Hepatocyte (in vitro differentiated cells): ENCODE measurements at places on chromosomes 11 and 22.

- no peak for DNase-seq
These were observed 19.3 kb downstream of the ZC3H12C start for GRCh38 chr11:110112457-110112856.

GRCh38 chr22:48257685-48258055 lies 1495.2 kb downstream of the TBC1D22A start:
- no peak for DNase-seq

DNA sequence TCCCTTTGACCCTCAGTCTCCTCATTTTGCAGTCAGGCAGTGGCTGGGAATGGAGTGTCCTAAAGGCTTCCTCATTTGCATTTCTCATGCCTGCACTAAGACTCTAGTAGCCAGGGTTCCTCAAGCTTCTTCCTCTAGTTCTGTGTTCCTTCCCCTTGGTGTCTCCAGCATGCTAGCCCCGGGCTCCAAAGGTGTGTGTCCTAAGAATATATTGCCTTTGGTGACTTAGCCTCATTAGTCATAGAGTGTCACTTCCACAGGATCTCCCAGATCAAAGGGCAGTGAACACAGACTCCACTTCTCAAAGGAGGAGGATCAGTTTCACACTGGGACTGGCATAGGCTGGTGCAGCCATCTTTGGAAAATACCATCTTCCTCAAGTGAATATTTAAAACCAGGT lies 21.4 kb upstream of the ACER3 start:
- DNase-seq = peak; percentile 65

DNA sequence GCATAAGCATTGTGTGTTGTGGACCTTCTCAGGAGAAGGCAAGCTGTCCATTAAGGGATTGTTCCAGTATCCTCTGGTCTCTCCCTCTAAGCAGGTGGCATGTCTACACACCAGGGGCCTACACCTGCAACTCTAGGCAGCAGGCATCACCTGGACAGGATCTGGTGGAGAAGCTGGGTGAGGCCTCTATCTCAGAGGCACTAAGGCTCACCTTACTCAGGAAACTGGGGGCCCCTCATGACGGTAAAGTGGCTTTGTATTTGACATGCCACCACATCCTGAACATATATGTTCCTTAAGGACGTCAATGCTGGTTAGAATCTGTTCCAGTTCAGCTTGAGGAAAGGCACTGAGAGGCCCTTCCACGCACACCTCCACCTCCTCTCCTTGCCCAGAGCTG lies 891.3 kb downstream of the OPCML start:
- DNase-seq = no peak

DNA sequence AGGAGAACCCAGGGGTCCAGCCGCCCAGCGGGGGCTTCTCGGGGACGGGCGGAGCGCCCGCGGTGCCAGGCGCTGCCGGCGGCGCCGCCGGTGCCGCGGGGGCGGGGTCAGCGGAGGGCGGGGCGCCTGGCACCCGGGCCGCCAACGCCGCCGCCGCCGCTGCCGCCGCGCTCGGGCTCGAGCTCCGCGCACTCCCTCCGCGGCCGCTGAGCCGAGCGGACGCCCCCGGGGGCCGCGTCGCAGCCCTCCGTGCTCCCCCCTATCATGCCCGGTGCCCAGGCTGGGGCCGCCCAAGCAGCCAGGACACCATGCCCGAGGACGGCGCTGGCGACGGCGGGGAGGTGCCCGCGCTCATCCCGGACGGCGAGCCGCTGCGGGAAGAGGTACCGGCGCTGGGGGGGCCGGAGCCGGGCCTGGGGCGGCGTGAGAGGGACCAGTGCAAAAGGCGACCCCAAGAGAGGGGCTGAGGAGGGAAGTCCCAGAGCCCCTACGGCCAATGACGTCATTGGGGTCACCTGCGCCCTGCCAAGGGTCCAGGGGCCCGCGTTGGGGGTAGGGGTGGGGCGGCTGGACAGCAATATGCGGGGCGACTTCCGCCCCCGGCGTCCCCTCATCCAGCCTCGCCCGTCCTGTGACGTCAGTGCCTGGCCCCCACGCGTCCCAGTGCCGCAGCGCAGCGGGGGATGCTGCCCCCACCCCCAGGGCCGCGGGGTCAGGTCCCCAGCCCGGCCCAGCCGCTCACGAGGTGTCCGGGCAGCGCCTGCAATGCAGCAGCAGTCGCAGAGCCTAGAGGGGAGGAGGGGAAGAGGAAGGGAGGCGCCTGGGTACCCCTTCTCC lies at the start of gene TMEM151A:
TMEM151A (plus strand) TSS at position 189 of the 837 bp plus-strand sequence; CDS start at position 309, 120 bp downstream.
- DNase-seq = peak; percentile 63

DNA sequence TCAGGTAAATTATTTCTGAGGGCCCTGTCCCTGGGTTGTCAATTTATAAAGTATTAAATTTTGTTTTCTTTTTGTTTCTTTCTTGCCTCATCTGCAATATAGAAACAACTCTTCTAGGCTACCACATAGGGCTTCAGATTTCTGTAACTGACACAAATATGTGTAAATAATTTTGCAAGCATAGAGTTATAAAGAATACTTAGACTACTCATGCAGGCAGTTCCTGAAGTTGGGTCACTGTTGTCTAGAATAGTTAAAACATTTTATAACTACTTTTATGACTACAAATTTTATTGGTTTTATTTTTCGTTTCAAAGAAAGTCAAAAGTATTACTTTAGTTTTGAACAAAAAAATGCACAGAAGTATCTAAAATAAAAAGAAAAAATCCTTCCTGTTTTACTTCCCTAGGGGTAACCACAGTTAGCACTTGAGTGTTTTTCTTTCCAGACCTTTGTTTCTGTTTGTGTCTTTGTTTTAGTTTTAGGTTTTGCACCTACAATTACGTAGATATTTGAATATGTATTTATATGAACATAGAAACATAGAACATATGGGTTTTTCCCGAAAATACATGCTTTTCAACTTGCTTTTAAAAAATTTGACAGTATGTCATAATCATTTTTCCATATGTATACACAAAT lies 12.4 kb upstream of the TMEM123 start:
- DNase-seq = no peak

GRCh38 chr22:37538590-37539357 lies 19.6 kb upstream of the CARD10 start:
- DNase-seq = peak; percentile 96

- DNase-seq = no peak
These were observed 1.4 kb downstream of the TMEM123 start for GRCh38 chr11:102451041-102451680.

DNA sequence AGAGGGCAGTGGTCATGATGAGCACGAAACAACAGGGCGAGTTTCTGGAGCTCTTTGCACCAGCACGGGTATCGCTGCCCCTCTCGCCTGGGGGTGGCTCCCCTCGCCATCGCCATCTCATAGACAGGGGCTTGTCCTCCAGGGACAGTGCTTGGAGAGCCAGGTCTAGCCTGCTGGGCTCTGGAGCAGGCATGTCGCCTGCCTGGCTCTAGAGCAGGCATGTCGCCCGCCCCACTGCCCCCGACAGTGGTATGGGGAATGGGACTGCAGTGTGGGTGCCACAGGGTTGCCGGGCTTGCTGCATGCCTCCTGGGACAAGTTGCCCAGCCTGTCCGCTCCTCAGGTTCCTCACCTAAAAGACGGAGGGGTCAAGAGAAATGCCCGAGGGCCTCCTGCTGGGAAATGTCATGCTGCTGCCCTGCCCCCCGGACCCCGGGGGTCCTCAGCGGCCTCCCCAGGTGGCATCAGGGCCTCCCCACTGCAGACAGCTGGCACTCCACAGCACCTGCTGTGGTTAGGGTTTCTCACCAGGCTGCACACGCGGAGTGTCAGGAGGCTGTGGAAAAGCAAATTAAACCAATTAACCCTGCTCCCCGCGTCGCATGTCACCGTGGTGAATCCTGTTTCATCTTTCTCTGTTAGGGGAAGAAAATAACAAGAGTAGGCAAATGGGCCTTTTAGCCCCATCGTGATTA lies 403.0 kb downstream of the TBC1D22A start:
- no peak for DNase-seq

- no peak for DNase-seq
These were observed 66.2 kb downstream of the FZD4 start for GRCh38 chr11:86889001-86889341.

DNA sequence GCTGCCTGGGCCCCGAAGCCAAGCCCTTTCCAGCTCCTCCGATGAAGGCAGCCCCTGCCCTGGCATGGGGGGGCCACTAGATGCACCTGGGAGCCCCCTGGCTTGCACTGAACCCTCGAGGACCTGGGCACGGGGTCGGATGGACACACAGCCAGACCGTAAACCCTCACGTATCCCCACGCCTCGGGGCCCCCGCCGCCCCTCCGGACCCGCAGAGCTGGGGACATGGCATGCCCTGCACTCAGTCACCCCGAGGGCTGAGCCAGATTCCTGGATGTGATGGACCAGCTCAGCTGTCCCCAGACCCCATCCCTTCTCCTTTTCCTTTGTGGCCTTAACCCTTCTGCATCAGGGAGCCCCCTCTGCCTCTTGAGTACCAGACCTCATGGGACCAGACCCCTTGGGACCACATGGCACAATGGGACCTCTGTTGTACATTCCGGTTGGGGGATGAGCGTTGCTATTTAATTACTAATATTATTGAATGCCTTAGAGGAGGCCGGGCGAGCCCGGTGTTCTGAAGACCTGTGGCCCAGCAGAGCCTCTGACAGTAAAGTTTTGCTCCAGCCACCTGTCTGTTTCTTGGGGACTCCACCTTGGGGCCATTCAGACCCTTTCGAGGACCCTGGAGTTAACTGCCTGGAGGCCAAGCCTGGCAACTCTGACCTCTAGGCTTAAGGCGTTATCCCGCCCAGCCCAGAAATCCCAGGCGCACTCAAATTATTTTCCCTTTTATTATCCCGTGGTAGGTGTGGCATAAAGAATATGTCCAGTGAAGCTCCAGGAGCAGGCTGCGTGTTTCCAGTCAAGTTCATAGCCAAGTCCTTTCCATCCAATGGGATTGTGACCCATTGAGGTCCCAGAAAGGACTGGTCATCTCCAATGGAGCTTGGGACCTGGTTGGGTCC lies 3.0 kb downstream of the RASL10A start:
- no peak for DNase-seq

- DNase-seq = no peak
These were observed 25.5 kb downstream of the IL18BP start for GRCh38 chr11:72024069-72024754.

DNA sequence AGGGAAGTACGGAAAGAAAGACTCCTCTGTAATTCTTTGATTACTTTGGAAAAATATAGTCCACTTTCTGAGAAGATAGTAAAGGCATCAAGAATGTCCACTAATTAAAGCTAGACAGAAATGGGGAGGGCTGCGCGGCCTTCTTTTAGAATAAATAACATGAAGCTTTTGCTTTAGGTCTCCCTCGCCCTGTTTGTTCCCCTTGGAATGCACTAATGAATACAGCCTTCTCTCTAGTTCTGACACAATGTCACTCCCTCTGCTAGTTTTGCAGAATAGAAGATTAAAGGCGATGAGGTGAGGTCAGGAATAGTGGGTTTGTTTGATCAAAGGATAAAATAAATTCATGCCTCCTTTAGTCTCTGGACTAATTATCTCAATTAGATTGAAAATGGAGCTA lies 543.9 kb downstream of the OPCML start:
- DNase-seq = no peak

- peak; percentile 41 for DNase-seq
These were observed 36.2 kb downstream of the DLG2 start for GRCh38 chr11:85590848-85591483.

DNA sequence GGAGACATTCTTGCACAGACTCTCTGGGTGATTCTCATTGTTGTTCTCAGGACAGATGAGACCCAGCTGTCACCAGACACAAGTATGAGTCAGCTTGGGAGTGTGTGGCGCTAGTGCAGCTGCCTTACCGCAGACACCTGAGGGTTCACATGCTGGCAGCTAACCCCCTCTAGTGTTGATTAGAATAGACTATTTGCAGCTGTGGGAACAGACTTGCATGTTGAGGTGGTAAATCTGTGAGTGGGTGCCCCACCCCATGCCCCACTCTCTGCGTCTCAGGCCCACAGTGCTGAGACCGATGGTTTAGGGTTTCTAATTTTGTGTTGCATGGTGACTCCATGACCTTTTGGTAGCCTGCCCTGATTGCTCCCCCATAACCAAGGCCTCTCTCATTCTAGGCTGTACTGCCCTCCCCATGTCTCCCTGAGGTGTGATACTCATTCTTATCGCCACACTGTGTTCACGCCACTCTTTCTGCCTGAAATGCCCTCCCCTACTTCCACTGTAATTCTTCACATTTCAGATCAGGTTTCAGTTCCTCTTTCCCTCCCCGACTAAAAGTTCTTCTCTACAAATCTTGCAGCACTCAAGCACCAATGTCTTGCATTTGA lies 73.7 kb upstream of the KIRREL3 start:
- DNase-seq = peak; percentile 70

DNA sequence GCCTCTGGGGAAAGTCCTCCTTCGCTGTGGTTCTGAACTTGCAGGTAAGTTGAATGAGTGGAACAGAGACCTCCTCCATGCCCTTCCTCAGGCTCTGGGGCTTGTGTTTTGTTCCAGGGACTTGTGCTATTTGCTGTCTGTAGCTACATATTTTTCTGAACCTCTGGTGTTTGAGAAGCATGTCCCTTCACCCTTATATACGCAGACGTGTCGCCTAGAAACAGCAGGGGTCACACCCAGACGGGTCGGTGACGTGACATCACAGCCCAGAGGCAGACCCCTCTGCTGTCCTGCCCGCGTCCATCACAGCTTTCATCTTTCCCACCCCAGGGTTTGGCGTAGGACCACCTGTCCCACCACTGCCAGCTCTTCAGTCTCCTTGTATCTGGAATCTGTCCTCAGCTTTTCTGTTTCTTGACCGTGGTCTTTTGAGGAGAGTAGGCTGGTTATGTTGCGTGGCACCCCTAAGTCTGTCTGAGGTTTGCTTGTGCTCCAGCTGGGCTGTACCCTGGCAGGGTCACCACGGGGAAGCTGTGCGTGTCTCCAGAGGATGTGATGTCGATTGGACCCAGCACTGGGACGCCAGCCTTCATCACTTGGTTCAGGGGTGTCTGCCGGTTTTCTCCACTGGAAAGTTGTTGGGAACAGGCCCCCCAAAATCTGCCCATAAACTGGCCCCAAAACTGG lies 13.4 kb upstream of the MUC5B start:
- DNase-seq = no peak

GRCh38 chr11:113351480-113351879 lies 36.1 kb upstream of the ANKK1 start:
- DNase-seq = peak; percentile 13

DNA sequence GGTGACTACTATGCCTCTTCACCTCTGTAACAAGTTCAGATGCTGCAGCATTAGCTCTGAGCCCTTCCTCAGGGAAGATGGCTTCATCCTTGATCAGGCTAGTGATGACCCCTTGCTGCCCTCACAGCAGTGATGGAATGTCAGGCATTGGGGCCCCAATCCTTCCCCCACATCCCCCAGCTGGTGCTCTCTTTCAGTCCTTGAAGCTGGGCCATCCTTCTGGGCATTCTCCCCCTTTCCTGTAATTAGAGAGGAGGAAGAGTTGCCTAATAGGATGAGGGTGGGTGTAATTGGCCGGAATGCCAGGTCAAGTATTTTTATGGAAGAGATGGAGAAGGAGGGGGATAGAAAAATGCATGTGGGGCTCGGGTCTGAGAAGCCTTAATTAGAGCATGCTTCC lies 62.6 kb downstream of the TRAF6 start:
- DNase-seq = no peak

DNA sequence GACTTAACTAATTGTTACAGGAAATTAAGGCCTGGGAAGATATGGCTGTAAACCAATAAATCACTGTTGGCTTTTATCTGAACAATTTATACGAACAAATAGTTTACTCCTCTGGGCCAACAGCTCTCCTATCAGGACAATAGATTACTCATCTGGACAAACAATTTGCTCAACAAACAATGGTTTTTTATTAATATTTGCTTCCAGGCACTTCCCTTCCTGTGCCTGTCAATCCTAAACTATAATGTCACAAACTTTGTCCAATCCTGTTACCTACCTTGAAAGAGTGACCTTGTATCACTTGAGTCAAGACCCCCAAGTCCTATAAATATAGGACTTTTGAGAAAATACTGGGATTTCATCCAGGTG lies 87.6 kb upstream of the OR9Q1 start:
- no peak for DNase-seq

GRCh38 chr22:40044870-40045834 lies 50.4 kb downstream of the FAM83F start:
- DNase-seq = peak; percentile 80
